ENCODE measurements at places on chromosomes 4 and X. TPM values are rescaled to one million over a fixed set of nuclear protein-coding genes. Genes with fewer than 3 reads are reported as not detected.

DNA sequence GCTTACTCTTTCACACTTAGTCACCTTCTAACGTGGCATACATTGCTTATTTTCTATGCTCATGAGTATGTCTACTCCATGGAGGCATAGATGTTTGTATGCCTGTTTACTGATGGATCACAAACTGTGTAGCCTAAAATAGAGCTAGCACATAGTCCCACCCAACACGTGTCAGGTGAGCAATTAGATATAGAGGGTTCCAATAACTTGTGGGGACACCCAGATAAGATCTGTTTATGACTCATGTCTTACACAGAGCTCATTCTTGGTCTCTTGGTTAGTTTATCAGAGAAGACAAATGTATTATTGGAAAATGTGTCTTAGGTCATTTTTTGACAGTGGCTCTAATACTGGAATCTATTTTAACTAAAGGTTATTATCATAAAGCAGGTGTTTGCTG, 6.8 kb downstream of the ZFP42 start:
- no peak for DNase-seq
- H3K36me3 ChIP-seq = no peaks in the 10 kb centered on the region
- no peaks in the 10 kb centered on the region for H3K4me1 ChIP-seq

The PALLD gene
- 17.9 TPM for total RNA-seq

- peak; percentile 56 for DNase-seq
- 0 out of 2 replicates have a peak overlapping the region, but pooled peaks have one; percentile 18 for H3K27ac ChIP-seq
- H3K4me3 ChIP-seq = 0 out of 2 replicates have a peak overlapping the region, but pooled peaks have one; percentile 29
- H3K36me3 ChIP-seq = no peaks in the 10 kb centered on the region
- no peaks in the 10 kb centered on the region for H3K27me3 ChIP-seq
Observed at GRCh38 chrX:110322603-110323002, 4.7 kb upstream of the AMMECR1 start.

- no peaks in the 10 kb centered on the region for H3K27me3 ChIP-seq
- peak; percentile 26 for DNase-seq
- no peaks in the 10 kb centered on the region for H3K4me1 ChIP-seq
- H3K4me3 ChIP-seq = no peak overlapping the region
- no peaks in the 10 kb centered on the region for H3K36me3 ChIP-seq
- H3K27ac ChIP-seq = no peak overlapping the region
Observed at GRCh38 chr4:74768857-74769525, 25.3 kb downstream of the BTC start.

The BCAP31 gene
- total RNA-seq = 180 TPM
